ENCODE measurements at places on chromosomes 5 and 9.

DNA sequence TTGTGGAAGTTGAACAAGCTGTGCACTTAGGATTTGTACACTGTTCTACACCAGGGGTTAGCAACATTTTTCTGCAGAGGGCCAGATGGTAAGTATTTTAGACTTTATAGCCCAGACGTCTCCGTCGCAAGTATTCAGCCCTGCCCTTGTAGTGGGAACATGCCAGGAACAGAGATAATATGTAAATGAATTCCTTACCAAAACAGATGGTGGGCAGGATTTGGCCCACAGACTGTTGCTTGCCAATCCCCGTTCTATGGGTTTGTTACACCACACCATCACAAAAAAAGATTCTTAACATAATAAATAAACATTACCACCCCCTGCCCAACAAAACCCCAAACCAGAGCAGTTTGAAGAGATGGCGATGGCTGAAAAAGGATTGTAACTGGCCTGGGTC, 74.3 kb downstream of the AMBP start:
- DNase-seq: no peak

DNA sequence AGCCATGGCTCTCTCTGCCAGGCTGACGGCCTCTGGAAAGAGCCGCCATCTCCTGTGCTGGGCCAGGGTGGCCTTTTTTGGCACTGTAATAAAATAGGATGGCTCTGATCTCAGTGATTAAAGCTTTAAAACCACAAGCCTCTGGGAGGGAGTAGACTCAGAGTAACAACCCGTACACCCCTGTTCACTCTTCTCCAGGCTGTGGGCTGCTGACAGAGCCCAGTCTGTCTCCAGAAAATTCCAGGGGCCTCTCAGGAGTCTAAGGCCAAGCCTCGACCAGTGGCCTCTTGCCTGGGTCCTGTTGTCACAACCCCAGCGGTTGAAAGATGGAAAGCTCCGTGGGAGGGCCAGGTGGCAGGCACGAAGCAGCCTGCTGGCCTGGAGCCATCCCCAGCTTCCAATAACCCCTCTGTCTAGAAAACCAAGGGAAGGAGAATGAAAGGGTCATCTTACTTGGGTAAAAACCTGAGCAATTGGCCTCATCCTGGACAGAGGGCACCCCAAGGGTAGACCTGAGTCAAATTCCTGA, 286.7 kb upstream of the ZNF462 start:
- DNase-seq: no peak

DNA sequence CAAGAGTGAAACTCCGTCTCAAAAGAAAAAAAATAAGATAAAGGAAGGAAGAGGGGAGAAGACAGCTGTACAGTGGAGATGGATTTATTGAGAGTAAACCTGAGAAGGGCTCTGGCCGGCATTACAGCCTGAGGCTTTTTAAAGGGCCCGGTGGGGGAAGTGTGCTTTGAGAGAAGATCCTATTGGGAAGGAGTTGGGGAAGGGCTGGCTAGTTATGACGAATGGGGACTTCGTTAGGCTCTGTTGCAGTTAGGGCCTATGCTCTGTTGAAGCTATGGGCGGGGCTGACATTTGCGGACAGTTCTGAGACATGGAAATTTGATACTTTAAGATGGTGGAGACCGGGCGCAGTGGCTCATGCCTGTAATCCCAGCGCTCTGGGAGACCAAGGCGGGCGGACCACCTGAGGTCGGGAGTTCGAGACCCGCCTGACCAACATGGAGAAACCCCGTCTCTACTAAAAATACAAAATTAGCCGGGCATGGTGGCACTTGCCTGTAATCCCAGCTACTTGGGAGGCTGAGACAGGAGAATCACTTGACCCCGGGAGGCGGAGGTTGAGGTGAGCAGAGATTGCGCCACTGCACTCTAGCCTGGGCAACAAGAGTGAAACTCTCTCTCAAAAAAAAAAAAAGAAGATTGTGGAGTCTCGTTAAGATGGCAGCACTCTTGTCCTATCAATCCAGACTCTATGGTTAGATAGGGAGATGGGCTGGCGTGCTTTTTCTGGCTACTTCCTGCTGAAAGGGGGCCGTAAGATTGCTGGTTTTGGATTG, 33.2 kb downstream of the C9orf50 start:
- no peak for DNase-seq

- DNase-seq: no peak
These were observed 142.3 kb downstream of the ROR2 start for GRCh38 chr9:91807643-91808246.

- DNase-seq: no peak
These were observed 89.9 kb downstream of the PAM start for GRCh38 chr5:102845041-102845440.

- no peak for DNase-seq
These were observed 230.3 kb upstream of the TBCA start for GRCh38 chr5:78006449-78006848.

GRCh38 chr5:33523208-33523771, 82.5 kb downstream of the TARS1 start:
- DNase-seq: no peak

- DNase-seq: no peak
These were observed 334.5 kb upstream of the IRX4 start for GRCh38 chr5:2217219-2217618.

DNA sequence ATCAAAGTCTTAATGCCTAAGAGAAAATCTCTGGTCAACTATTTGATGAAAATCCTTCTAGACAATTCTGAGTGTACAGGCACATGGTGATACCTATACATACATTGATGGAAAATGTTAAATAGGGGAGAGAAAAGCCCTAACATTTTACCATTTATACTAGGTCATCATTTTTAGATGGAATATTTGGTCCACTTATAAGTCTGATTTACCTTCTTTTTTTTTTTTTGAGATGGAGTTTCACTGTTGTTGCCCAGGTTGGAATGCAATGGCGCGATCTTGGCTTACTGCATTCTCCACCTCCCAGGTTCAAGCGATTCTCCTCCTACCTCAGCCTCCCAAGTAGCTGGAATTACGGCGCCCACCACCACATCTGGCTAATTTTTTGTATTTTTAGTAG, 81.7 kb downstream of the FCHO2 start:
- DNase-seq: no peak

DNA sequence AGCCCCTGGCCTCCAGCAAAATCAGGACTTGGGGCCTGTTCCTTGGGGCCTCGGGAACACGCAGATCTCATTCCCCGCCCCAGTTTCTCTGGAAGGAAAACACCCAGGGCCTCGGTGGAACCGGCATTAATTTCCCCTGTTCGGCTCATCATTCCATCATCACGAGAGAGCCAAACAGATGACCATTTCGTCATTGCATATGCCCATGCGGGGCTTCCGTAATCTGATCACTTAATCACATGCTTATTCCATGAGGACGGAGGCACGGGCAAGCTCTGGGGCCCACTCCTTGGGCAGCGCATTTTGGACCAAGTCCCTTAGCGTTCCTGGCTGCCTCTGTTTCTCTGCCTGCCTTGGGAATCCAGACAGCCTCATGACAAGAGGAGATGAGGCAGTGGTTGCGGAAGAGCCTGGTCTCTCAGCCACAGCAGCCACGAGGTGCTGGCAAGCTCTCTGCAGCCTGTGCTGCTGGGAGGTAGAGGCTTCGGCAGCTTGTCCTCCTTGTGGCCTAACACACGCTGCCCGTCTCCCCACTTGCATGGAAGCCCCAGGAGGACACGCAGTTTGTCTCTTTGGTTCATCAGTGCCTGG, 65.0 kb upstream of the IER5L start:
- no peak for DNase-seq

DNA sequence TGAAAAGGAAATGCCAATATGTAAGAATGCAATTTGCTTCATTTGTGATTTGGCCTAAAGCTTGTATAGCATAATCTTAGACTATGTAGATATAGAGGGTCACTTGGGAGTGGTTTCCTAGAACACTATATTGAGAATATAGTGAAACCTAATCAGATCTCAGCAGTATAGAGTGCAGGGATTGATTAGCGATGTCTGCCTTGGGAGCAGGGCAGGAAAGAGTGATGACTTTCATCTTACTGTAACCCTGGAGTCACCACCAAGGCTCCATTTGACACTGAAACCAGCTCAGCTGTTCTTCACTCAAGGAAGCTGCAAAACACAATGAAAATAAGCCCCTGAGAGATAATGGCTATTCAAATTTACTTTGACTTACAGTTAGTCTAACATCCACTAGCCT, 26.2 kb upstream of the ARRDC3 start:
- no peak for DNase-seq
